ENCODE measurements at places on chromosomes 16 and 17.

- no peak for DNase-seq
These were observed 6.5 kb downstream of the ITGA2B start for GRCh38 chr17:44382917-44383316.

DNA sequence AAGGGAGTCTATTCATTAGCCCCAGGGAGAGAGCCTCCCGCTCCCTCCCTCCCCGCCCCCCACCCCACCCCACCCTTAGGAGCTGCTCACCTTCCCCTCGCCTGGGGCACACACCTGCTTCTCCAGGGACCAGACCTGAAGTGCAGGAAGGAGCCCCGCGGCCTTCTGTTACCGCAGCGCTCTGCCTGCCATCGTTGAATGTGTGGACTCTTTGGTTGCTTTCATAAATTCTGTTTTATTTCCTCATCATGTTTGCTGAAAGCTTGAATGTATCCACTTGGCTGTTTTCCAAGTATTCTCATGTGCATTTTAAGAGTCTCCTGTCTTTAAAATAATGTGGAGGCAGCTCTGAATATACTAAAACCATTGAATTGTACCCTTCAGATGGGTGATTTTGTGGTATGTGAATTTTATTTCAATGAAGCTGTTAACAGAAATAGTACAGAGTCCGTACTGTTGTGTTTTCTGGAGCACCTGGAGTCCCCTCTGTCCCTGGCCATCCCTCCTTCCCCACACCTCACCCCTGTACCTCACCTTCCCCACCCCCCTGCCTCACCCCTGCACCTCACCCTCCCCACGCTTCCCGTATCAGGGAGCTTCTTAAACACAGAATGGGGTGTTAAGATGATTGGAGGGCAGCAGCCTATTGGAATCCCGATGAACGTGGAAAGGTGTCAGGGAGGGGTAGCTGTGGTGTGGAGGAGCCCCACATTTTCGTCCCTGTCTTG lies 25.5 kb downstream of the RAB11FIP3 start:
- no peak for DNase-seq

- no peak for DNase-seq
These were observed 37.7 kb downstream of the USP32 start for GRCh38 chr17:60354223-60354622.

DNA sequence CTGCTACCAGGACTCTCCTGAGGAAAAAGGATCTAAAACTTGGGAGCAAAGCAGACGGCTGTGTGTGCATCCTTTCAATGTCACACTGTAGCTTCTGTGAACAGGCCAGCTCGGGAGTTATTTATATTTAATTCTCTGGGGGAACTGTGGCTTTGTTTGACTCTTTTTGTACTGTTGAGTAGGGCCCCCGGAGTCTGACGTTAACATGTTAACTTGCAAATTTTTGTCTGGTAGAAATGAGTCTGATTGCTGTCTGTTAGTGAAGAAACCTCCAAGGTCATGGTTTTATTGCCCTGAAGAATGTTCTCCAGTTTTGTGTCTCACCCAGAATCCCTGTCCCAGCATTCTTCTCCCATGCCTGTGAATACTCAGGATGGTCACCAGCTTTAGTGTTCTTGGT lies 14.2 kb upstream of the KCNG4 start:
- DNase-seq = no peak

- DNase-seq = no peak
These were observed 6.3 kb downstream of the CNTD1 start for GRCh38 chr17:42804918-42805367.

- no peak for DNase-seq
These were observed 19.1 kb downstream of the LIG3 start for GRCh38 chr17:34999456-34999855.

- DNase-seq = no peak
These were observed 42.0 kb downstream of the PECAM1 start for GRCh38 chr17:64348666-64349065.

GRCh38 chr16:48383009-48383876 lies 2.0 kb downstream of the SIAH1 start:
- DNase-seq = no peak

- DNase-seq = peak; percentile 13
These were observed 25.8 kb upstream of the TNFSF12 start for GRCh38 chr17:7523033-7523432.

DNA sequence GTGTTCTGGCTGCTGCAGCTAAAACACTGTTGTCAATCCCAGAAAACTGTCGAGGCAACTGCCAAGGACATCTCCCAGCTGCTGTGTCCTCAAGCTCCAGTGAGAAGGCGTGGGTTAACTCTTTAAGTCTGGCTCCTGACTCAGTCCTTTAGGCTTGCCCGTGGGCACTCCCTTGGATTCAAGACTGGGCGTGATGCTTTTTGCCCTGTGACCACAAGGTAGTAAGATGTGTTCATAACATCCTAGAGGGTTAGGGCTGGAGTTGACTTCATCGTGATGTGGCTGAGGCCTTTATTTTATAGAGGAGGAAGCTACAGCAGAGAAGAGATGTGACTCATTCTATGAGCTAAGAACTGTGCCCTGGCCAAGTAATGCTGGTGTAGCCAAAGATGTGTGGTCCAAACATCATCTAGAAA lies 50.9 kb upstream of the TEKT3 start:
- no peak for DNase-seq

GRCh38 chr17:39711851-39712250 lies 12.0 kb downstream of the ERBB2 start:
- DNase-seq = no peak

GRCh38 chr17:58041161-58041560 lies 34.1 kb upstream of the SRSF1 start:
- DNase-seq = no peak

DNA sequence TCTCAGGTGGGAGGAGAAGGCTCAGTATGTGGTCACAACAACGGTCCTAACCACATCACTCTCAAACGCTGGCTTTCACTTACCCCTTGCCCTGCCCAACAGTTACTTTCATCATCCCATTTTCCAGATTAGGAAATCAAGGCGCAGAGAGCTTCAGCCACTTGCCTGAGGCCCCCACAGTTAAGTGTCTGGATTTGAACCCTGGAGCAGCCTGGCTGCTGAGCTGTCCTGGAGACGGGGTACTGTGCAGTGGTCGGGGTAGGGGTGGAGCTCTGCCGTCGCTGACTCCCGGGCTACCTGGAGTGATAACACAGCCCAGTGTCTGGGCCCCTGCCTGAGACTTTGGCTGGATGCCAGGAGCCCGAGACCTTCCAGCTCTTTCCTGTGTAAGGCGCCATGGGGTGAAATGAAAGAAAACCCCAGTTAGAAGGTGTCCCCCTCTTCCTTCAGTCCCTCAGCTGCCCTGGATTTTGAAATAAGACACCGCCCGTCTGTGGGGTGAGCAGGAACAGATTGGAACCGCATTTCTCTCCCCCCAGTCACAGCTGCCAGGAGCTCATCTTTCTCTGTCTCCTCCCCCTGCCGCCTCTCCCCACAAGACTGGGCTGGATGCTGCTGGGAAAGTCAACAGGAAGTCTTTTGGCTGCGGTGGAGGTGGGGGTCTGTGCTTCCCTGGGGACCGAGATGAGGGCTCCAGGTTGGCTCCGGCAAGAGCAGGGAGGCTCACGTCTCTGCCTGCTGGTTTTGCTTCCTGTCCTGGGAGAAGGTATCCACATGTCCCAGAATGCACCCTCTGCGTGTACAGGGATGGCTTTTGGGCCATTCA lies 280.2 kb downstream of the SEC14L1 start:
- no peak for DNase-seq

- DNase-seq = no peak
These were observed 24.1 kb upstream of the KCNJ16 start for GRCh38 chr17:70050931-70051330.

- no peak for DNase-seq
These were observed 11.5 kb upstream of the WIPI1 start for GRCh38 chr17:68468788-68469187.

DNA sequence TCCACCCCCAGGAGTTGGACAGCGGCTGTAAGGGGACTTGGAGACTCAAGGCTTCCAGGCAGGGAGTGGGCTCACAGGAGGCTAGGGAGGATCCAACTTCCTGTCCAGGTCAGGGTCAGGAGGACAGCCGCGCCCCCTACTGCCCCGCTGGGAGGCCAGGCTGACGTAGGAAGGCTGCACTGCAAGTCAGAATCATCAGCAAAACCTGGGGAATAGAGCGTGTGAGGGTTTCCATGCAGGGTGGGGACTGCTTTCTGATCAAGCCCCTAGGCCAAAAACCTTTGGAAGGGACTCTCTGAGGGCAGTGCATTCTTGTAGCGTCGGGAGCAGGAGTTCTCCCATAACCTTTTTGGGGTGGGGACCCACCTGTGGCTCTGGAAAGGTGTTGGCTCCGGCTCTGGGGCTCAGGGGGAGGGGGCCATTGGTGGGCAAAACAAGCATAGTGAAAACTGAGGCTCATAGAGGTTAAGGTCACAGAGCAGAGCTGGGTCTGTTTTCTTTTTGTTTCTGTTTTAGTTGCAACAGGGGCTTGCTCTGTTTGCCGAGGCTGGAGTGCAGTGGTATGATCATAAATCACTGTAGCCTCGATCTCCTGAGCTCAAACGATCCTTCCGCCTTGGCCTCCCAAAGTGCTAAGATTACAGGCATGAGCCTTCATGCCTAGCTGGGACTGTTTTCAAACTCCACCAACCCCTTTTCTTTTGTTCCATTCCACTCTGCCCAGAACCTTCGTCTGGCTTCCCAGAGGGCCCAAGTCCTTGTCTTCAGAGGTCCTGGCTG lies 22.1 kb downstream of the RAI1 start:
- DNase-seq = no peak

DNA sequence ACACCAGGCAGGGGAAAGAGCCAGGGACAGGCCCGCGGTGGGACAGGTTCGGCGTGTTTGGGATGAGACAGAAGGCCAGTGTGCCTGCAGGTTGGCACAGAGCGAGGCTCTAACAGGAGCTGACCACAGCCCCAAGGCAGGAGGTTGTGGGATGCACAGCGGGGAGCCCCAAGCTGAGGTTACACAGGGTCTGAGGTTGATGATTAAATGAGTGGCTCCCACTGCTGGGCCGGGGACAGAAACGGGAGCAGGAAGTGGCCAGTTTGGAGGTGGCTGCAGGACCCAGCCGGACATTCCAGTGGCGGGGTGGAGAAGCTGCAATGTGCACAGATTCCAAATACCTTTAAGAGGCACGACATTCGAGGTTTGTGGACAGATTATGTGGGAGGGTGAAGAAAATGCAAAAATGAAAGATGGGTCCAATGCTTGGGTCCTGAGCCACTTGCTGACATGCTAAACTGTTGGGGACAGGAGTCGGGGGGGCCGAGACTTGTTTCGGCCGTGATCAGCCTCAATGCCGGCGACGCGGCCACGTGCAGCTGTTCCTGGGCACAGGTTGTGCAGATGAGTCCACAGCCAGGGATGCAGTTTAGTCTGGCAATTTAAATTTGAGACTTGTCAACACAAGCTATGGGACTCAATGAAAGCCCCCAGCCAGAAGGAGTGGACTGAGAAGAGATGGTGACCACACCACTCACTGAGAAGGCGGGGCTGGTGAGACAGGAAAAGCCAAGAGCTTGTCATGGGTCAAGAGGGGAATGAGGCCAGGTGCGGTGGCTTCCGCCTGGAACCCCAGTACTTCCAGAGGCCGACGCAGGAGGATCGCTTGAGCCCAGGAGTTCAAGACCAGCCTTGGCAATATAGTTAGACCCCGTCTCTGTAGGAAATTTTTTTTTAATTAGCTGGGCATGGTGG lies 8.7 kb downstream of the ENPP7 start:
- no peak for DNase-seq

- DNase-seq = no peak
These were observed 15.1 kb downstream of the GPR179 start for GRCh38 chr17:38328620-38329019.

GRCh38 chr17:58250344-58251011 lies 12.1 kb downstream of the LPO start:
- DNase-seq = no peak

GRCh38 chr16:65744401-65744800 lies 622.1 kb upstream of the CDH5 start:
- DNase-seq = no peak

DNA sequence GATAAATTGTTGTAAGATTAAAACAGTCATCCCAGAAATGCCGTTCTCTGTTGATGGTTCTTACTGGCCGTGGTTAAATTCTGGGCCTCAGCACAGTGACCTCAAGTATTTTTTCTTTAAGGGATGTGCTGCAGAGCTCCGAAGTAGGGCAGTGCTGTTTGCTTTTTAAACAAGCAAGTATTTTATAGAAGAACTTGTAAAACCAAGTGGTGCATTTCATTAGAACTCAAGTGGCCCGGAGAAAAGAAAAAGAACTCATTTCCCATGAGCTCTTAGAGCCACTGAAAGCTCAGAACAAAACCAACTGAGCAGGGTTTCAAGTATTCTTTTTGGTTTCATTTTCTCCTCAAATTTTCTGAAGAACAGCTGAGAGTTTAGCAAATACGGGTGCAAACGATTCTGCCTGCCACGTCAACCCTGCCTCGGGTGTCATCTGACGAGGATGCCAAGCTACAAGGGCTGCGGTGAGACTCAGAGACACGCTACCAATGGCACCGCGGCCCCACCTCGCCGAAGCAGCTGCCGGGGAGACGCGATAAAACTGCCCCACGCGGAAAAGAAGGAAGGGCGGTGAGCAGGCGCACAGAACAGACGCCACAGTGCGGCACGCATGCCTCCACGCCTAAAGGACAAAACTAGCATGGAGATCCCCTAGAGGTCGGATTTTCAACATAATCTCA lies 6.3 kb downstream of the LMF1 start:
- DNase-seq = peak; percentile 42

GRCh38 chr17:79031996-79032875 lies 8.3 kb downstream of the C1QTNF1 start:
- no peak for DNase-seq

- DNase-seq = no peak
These were observed 101.3 kb downstream of the NOG start for GRCh38 chr17:56694825-56695224.

GRCh38 chr16:71811261-71811803 lies 2.7 kb upstream of the AP1G1 start:
- no peak for DNase-seq

GRCh38 chr16:69435977-69436820 lies 11.8 kb downstream of the CYB5B start:
- DNase-seq = no peak

DNA sequence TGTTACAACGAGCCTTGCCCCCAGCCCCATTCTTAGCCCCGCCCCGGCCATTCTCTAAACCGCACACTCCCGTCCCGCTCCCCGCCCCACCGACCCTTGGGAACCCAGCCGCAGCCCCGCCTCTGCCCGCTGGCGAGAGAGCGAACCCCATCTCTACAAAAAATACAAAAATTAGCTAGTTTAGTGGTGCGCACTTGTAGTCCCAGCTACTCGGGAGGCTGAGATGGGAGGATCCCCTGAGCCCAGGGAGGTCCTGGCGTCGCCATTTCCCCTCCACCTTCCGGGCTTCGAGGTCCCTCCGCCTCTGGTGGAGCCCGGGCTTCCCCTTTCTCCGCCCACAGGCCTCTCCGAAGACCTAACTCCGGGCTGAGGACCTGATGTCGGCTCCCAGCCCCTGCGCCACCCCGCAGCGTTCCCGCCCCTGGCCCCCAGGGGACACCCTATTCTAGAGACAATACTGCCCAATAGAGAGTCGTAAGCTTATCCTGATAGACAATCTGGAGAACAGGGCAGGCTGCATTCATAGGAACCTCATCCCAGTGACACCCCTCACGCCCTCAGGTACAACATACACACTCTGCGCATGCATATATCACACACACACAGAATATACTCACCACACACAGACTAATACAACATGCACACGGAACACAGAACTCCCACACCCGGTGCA lies 480 bp upstream of the PROCA1 start:
- DNase-seq = peak; percentile 57
